ENCODE measurements at places on chromosomes 3 and 15.

DNA sequence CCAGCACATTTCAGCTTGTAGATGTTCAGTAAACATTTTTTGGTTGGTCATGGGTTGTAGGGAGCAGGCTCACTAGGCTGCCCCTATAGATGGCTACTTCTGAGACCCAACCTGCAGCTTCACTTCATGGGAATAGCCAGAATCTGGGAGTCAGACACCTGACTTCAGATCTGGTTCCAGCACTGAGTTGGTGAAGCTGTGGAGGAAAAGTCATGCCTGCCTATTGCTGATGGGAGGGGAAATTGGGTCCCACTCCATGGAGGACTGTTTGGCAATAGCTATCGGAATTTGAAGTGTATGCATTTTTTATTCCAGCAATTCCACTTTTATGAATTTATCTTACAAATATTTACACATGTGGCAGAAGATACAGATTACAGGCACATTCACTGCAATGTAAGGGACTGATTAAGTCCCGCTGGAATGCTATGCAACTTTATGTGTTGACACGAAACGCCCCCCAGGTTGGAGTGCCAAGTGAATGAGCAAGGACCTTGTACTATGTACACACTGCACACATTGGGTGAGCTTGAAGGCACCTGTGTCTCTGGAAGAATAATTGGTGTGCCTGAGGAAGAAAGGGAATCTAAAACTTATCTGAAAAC lies 7.8 kb upstream of the CCR1 start:
- H3K4me3 ChIP-seq = no peak overlapping the region
- H3K27ac ChIP-seq = no peak overlapping the region

DNA sequence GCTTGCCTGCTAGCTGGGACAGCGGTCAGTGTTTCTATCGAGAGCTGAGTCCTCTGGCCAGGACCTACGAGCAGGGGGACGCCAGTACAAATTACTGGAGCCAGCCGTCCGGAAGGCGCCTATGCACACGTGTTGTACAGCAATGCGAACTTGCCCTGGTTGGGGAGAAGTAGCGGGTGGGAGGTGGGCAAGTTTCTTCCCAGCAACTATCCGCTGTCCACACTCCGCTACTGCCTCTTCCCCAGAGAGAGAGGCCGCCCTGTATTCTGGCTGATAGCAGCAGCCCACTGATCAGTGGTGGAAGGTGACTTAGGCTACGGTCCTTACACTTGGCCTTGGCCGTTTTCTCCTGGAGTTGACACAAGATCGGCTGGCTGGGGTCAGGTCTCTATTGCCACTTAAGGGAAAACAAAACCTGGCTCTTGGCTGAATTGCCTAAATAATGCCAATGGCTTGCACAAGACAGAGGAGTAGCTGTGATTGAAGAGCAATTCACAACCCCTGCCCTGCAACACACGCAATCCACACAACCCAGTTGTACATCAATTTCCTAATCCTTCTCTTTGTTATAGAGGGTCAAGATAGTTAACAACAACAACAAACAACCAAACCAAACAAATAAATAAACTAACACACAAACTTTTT lies 12.8 kb upstream of the SHC4 start:
- H3K36me3 ChIP-seq = no peaks in the 10 kb centered on the region
- no peak overlapping the region for H3K4me3 ChIP-seq
- H3K27ac ChIP-seq = no peak overlapping the region
- H3K27me3 ChIP-seq = peaks cover 8% of the 10 kb centered on the region

DNA sequence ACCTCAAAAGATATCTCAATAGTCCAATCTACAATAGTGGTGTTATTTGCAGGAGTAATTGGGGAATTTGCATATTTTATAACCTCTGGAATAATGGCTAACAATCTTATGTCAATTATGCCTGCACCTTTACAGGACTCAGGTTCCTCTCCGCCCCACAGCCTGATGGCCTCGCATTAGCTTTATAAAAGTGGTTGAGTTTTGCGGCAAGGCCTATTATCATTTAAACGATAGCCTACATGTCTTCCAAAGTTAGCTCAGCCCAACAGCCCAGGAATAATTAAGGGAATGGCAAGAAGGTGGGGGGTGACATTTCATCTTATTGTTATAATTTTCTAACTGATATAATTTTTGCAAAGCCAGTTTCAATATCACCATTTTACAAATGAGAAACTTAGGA lies 97.3 kb downstream of the RTP4 start:
- no peak overlapping the region for H3K4me3 ChIP-seq
- no peak for DNase-seq
- no peaks in the 10 kb centered on the region for H3K36me3 ChIP-seq
- H3K27ac ChIP-seq = no peak overlapping the region
- H3K27me3 ChIP-seq = no peaks in the 10 kb centered on the region

DNA sequence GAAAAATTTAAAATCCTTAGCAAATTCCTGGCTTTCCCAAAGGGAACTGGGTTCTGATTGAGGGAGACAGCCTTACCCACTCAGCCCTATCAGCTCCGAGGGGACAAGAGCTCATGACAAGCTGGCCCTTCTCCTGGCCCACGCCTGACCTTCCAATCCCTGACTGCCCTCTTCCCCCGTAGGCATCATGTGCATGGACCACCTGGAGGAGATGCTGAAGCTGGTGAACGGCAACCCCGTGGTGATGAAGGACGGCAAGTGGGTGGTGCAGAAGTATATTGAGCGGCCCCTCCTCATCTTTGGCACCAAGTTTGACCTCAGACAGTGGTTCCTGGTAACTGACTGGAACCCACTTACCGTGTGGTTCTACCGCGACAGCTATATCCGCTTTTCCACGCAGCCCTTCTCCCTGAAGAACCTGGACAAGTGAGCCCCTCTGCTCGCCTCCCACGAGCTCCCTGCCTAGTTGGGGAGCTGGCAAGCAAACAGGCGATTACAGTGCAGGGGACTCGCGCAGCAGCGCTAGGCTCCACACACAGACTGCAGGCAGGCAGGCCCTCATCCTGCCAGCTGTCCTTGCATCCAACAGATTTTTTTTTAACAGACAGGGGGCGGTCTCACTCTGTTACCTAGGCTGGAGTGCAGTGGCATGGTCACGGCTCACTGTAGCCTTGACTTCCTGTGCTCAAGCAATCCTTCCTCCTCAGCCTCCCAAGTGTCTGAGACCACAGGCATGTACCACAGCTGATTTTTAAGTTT lies 16.8 kb downstream of the RPUSD3 start:
- H3K27me3 ChIP-seq = no peaks in the 10 kb centered on the region
- H3K4me3 ChIP-seq = no peak overlapping the region
- no peaks in the 10 kb centered on the region for H3K4me1 ChIP-seq

- no peaks in the 10 kb centered on the region for H3K4me1 ChIP-seq
- H3K36me3 ChIP-seq = peaks cover 6% of the 10 kb centered on the region
- H3K4me3 ChIP-seq = no peak overlapping the region
- no peaks in the 10 kb centered on the region for H3K27me3 ChIP-seq
- H3K27ac ChIP-seq = no peak overlapping the region
- no peak for DNase-seq
Observed at GRCh38 chr3:172397716-172398405, 50.4 kb downstream of the GHSR start.

GRCh38 chr3:32759342-32759741 lies 58.5 kb upstream of the TRIM71 start:
- no peak for DNase-seq
- no peaks in the 10 kb centered on the region for H3K4me1 ChIP-seq
- no peak overlapping the region for H3K27ac ChIP-seq
- no peak overlapping the region for H3K4me3 ChIP-seq
- no peaks in the 10 kb centered on the region for H3K27me3 ChIP-seq

DNA sequence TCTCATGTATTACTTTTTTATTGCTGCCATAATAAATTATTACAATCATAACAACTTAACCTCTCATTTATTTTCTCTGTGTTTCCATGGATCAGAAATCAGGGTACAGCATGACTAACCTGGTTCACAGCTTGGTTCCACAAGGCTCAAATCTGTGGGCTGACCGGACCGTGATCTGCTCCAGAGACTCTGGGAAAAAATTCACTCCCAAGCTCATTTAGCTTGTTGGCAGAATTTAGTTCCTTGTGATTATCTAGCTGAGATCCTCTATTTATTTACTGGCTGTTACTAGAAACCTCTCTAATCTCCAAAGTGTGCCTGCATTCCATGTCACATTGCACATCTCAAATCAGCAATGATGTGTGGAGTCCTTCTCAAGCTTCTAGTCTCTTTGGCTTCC lies 386.6 kb downstream of the DIPK2A start:
- H3K4me1 ChIP-seq = no peaks in the 10 kb centered on the region
- DNase-seq = no peak
- H3K36me3 ChIP-seq = no peaks in the 10 kb centered on the region
- no peak overlapping the region for H3K4me3 ChIP-seq
- no peaks in the 10 kb centered on the region for H3K27me3 ChIP-seq

DNA sequence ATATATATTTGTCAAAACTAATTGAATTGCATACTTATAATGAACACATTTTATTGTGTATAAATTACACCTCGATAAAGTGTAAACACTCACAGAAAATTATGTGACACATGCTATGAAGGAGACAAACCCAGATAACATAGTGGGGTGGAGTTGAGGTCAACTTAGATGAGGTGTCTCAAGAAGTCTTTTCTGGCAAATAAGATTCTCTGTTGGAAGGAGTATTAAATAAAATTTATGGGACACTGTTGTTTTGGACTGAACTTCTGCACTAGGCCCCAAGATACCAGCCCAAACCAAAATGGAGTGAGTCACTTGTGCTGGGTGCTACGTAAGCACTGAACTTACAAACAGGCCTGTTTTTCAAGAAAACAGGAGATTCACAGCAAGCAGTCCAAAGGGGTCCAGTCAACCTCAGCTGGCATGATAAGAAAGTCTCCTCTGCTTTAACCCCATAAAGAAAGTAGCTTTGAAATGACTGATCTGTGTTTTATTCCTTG lies 18.7 kb downstream of the ACTC1 start:
- no peaks in the 10 kb centered on the region for H3K27me3 ChIP-seq
- no peak overlapping the region for H3K27ac ChIP-seq
- DNase-seq = no peak
- no peaks in the 10 kb centered on the region for H3K4me1 ChIP-seq
- no peaks in the 10 kb centered on the region for H3K36me3 ChIP-seq

GRCh38 chr3:129614927-129615363 lies 8.5 kb upstream of the PLXND1 start:
- peaks cover 5% of the 10 kb centered on the region for H3K4me1 ChIP-seq
- DNase-seq = no peak
- H3K27me3 ChIP-seq = no peaks in the 10 kb centered on the region

- H3K4me1 ChIP-seq = no peaks in the 10 kb centered on the region
- no peaks in the 10 kb centered on the region for H3K36me3 ChIP-seq
- H3K4me3 ChIP-seq = no peak overlapping the region
- H3K27me3 ChIP-seq = no peaks in the 10 kb centered on the region
- H3K27ac ChIP-seq = no peak overlapping the region
Observed at GRCh38 chr3:131735116-131735515, 232.3 kb upstream of the MRPL3 start.

GRCh38 chr3:115494826-115495225 lies 128.5 kb upstream of the GAP43 start:
- H3K27ac ChIP-seq = no peak overlapping the region
- no peak for DNase-seq
- H3K36me3 ChIP-seq = no peaks in the 10 kb centered on the region
- no peak overlapping the region for H3K4me3 ChIP-seq
- H3K4me1 ChIP-seq = no peaks in the 10 kb centered on the region
- no peaks in the 10 kb centered on the region for H3K27me3 ChIP-seq

GRCh38 chr15:64739577-64740143 lies 35.7 kb downstream of the RBPMS2 start:
- DNase-seq = no peak
- H3K4me1 ChIP-seq = no peaks in the 10 kb centered on the region
- no peaks in the 10 kb centered on the region for H3K27me3 ChIP-seq
- H3K36me3 ChIP-seq = no peaks in the 10 kb centered on the region
- H3K4me3 ChIP-seq = no peak overlapping the region
- H3K27ac ChIP-seq = no peak overlapping the region

- peak overlapping the region; percentile 93 for H3K4me3 ChIP-seq
- no peaks in the 10 kb centered on the region for H3K27me3 ChIP-seq
- peaks cover 4% of the 10 kb centered on the region for H3K36me3 ChIP-seq
Observed at GRCh38 chr3:12994607-12995388, 78.4 kb downstream of the IQSEC1 start.

DNA sequence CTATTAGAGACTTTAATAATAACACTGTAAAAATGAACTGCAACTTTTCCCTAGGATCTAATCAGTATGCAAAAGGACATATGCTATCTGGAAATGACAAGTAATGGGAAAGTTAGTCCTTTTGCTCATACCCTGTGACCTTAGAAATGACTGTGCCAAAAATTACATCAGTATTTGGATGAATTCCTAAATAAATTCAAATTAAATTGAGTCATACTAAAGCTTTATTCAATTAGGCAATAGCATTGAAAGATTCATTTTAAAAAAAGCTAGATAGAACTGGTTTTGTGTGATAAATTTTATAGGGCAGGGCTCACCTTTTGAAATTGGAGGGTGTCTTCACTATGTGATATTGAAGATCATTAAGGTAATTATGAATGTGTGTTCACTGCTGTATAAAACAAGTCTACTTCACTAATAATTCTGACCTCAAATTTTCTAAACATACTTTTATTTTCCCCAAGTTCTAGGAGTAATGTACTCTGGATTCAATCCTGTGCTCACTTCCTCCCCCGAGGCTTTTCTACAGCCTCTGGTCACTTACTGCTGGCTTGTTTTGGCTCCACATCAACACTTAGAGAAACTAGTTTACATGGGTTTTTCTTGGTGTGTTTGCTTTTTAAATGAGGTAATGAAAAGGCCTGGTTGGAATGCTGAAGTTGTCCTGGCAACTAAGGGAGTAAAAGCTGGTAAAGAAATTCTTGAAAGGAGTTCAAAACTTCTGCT lies 44.4 kb upstream of the SPTSSB start:
- no peaks in the 10 kb centered on the region for H3K27me3 ChIP-seq
- H3K27ac ChIP-seq = no peak overlapping the region
- no peaks in the 10 kb centered on the region for H3K36me3 ChIP-seq
- no peak overlapping the region for H3K4me3 ChIP-seq
- no peaks in the 10 kb centered on the region for H3K4me1 ChIP-seq

DNA sequence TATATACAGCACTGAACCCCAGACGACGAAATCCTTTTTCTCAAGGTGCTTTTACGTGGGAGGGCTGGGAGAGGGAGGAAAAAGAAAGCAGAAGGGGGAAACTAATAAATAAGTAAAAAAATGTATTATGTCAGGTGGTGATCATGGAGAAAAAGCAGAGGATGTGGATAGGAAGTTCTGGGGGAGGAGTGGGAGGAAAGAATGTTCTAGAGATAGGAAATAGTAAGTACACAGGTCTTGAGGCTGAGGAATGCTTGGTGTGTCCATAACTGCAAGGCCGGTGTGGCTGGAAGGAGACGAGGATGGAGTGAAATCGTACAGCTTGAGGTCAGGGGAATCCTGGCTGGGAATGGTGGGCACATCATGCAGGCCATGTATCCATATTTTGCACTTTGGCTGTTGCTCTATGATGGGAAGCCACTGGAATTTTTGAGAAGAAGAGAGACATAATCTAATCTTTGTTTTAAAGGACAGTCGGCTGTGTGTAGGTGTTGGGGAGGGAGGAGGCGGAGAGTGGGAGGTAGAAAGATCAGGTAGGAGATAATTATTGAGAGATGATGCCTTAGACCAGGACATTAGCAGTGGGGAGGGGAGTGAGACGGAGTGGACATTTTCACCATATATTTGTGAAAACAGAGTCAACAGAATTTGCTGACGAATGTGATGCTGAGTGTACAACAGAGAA lies 1.8 kb upstream of the UBE2E2 start:
- H3K4me3 ChIP-seq = no peak overlapping the region
- H3K27me3 ChIP-seq = no peaks in the 10 kb centered on the region
- H3K36me3 ChIP-seq = no peaks in the 10 kb centered on the region
- H3K4me1 ChIP-seq = peaks cover 6% of the 10 kb centered on the region
- H3K27ac ChIP-seq = no peak overlapping the region

GRCh38 chr3:152300029-152300731 lies 31.5 kb downstream of the MBNL1 start:
- H3K27me3 ChIP-seq = no peaks in the 10 kb centered on the region
- H3K36me3 ChIP-seq = peaks cover 21% of the 10 kb centered on the region
- no peak overlapping the region for H3K4me3 ChIP-seq
- no peak for DNase-seq
- H3K4me1 ChIP-seq = peaks cover 99% of the 10 kb centered on the region
